Activated T-cell treated with anti-CD3 and anti-CD28 coated beads, Interleukin-2, amount 50 U/mL, for 48 hours (primary cell): ENCODE measurements at places on chromosomes 4 and X.

DNA sequence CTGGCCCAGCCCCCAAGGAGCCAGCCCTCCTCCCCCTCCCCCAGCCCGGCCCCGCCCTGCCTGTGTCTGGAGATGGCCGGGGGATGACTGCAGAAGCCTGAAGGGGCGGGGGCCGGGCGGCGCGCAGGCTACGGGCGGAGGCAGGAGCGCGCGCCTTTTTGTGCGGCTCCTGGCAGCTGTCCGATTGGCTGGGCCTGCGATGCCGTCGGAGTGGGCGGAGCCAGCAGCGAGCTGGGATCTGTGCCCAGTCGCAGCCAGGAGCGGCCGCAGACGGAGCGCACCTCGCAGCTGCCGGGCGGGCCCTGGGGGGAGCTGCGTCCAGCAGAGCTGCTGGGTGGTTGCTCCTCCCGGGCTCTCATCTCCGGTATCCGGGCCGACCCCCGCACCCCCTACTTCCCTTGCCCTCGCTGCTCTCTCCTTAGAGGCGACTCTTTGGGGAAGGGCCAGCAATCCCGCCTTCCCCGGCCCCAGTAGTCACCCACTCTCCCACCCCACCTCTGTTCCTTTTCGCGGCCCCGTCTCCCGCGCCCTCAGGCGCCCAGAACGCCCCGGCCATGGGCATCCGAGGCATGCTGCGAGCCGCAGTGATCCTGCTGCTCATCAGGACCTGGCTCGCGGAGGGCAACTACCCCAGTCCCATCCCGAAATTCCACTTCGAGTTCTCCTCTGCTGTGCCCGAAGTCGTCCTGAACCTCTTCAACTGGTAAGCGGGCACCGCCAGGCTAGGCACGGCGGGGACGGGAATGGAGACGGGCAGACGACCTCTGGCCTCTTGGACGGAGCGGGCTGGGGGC lies at the start of gene GABRQ:
Gene GABRQ (plus strand): TSS at position 247 of the 794 bp plus-strand sequence. CDS start 308 bp downstream, at position 555.
- DNase-seq, result peak; percentile 19

DNA sequence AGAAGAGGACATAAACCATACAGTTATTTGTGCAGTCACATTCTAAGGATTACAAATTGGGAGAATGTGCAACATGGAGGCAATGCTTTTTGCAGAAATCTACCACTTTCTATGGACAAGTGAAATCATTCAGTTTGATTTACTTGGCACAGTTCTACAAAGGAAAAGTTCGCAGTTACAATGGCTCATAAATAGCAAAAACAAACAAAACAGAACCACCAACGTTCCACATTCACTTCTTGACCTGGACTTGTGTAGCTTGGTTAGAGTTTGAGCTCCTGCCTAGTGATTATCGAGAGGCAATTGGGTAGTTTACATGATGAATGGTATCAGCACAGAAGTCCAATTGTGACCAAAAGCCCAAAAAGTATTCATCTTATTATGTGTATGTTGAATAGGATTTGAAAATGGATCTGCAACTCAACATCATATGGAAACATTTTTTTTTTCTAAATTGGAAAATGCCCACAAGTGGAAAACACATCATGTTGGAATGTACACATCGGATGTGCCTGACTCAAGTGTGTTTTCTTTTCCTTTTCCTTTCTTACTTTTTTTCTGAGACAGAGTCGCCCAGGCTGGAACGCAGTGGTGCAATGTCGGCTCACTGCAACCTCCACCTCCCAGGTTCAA lies 123.8 kb downstream of the LUZP4 start:
- no peak for DNase-seq

- DNase-seq, result no peak
Observed at GRCh38 chr4:78185117-78185516, 128.0 kb downstream of the FRAS1 start.

GRCh38 chrX:116409219-116409618 lies 27.2 kb upstream of the SLC6A14 start:
- DNase-seq, result no peak

DNA sequence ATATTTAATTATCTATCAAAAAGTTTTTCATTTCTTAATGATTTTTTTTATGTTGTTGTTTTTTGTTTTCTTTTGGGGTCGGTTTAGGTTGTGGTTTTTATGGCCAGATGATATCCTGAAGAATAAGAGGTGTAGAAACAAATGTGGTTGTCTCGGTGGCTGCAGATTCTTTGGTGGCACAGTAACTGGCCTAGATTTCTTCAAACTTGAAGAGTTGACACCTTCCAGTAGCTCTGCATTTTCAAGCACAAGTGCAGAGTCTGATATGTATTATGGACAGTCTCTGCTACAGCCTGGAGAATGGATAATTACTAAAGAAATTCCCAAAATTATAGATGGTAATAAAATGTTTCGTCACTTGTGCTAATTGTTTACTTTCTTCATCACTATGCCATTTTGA lies 82.6 kb downstream of the BLTP1 start:
- no peak for DNase-seq

- no peak for DNase-seq
Observed at GRCh38 chrX:48471504-48471903, 1.4 kb upstream of the SLC38A5 start.

- DNase-seq, result no peak
Observed at GRCh38 chrX:47577901-47578300, 4.3 kb upstream of the TIMP1 start.

DNA sequence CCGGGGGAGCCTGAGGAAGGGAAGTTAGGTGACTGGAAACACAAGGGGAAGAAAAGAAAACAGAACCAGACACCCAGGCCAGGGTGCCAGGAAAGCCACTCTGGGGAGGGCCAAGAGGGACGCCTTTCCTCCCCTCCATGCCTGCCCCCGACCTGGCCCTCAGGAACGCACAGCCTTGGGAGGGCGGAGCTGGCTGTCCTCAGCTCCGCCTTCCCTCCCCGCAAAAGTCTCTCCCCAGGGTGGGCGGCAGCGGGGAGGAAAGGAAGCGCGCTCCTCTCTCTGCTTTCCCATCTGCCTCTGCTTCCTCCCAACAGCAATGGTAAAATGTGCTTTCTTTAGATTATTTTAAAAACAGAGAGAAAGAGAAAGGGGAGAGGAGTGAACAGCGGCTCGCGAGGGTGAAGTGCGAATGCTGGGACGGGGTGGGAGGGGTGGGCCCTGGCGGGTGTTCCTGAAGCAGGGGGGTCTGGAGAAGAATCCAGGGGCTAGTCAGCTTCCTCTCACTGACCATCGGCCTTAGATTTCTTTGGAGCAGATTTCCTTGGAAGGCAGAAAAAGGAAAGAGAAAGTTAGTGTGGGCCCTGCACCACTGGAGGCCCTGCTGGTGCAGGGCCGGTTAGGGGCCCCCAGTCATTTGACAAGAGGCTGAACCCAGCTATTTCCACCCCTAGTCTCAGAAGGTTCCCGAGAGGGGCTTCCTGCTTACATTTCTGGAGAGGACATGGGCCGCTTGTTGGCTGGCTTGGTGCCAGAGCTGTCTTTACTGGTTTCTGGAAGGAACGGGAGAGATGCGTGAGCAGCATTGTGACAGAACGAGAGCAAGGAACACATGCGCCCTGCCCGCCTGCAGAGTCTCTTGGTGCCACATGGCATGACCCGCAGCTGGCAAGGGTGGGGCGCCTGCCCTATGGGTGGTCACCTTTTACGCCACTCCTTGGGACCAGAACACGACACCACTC lies 4.7 kb upstream of the RENBP start:
- DNase-seq, result no peak

- peak; percentile 18 for DNase-seq
Observed at GRCh38 chr4:109820563-109820962, 5.0 kb downstream of the GAR1 start.

DNA sequence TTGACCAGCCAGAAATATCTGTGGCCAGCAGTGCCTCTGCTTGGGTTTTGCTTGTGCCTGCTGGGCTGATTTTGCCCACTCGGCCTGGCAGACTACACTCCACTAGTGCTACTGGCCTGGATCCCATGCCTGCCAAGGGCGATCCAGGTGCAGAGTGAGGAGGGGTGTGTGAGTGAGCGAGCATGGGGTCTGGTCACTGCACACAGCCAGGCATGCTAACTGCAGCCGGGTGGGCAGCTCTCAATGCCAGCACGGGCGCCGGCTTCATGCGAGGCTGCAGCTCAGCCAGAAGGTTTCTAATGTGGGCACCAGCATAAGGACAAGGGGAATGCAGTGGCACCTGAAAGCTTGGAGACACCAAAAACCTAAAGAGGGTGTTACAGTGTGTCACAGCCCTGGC lies 1161.4 kb downstream of the FSTL5 start:
- DNase-seq, result no peak
